ENCODE measurements at places on chromosomes 11 and 22. TPM values are rescaled to one million over a fixed set of nuclear protein-coding genes. Genes with fewer than 3 reads are reported as not detected.

DNA sequence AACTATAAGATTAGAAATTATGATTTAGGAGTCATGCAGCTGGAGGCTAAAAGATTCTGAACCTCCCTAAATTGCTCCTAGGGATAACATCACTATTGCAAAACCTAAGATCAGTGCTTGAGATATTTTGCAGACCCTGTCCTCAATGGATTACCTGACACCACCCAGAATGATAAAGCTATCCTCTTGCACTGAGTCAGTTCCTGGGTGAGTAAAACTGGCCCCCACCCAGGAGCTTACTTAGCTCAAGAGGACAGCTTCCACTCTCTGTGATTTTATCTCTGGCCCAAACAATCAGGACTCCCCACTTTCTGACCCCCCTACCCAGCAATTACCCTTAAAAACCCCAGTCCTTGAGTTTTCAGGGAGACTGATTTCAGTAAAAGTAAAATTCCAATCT lies 2074.4 kb upstream of the RAG2 start:
- H3K27ac ChIP-seq: no peak overlapping the region
- no peaks in the 10 kb centered on the region for H3K4me1 ChIP-seq
- H3K27me3 ChIP-seq: no peaks in the 10 kb centered on the region
- no peak for DNase-seq
- no peaks in the 10 kb centered on the region for H3K36me3 ChIP-seq

DNA sequence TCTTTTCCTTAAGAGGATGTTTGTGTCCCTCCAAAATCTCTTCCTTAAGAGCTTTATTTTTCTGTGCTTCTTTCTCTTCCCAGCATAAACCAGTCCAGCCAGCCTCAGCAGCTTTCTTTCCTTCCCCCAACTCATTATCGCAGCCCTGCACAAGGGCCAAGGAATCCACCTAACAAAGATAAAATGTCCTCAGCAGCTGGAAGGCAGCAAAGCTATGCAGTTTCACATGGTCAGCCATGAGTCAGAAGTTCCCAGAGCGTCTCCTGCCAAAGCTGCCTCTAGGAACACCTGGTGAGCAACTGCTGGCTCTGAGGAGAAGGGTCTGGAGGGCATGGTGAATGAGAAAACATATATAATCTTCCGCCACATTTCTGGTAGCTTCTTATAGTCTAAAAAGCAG lies 45.3 kb upstream of the HMGXB4 start:
- no peak overlapping the region for H3K4me3 ChIP-seq
- H3K27me3 ChIP-seq: peaks cover 5% of the 10 kb centered on the region
- H3K27ac ChIP-seq: no peak overlapping the region

Gene OR51B4
- total RNA-seq: not detected

Gene SCGB1A1
- total RNA-seq: not detected

Gene SIK2
- total RNA-seq: 98.7 TPM
